ENCODE measurements at places on chromosomes 7 and 10.

GRCh38 chr10:96299383-96299782 lies 4.9 kb upstream of the DNTT start:
- DNase-seq = no peak

GRCh38 chr10:53079283-53079682 lies 306.7 kb upstream of the MBL2 start:
- DNase-seq = no peak

- DNase-seq = no peak
Measured at GRCh38 chr7:21054427-21055112, 267.9 kb upstream of the SP8 start.

- peak; percentile 74 for DNase-seq
Measured at GRCh38 chr10:119700321-119700954, 25.4 kb upstream of the INPP5F start.

DNA sequence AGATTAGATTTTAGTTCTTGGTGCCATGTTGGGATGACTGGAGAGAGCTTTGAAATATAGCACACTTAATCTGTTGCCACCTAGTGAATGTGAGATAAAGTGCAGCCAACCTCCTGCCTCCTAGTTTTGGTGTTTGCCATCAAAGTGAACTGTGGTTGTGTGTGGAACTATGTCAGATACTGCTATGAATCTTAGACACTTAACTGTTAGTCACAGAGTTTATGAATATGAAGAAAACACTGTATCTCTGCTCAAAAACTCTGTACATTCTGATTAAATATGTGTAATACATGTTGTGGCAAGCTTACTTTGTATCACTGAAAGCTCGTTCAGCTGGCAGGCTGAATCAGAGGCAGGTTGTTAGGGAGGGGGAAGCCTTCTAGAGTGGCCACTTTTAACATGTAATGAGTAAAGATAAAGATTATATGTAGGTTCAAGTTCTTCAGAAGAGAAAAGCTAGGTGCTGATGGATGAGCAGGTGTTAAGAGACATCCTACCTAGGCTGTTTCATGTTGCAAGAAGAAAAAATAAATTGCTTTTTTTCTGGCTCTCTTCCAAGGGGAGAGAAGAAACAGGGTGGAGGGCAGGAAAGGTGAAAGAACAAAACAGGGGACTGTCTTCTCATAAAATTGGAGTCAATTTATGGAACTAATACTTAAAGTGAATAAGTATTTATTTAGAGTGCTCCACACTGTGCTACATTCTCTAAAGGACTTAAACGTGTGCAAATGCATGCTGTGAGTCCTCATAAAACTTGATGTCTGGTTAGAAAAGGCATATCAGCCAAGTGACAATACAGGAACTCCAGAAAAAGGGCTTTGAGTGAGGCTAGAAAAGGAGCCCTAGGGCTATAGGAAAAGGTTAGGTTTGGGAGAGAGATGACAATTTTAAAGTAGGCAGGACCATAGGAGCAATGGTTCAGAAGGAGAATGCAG lies 14.1 kb upstream of the LAMB1 start:
- DNase-seq = no peak

DNA sequence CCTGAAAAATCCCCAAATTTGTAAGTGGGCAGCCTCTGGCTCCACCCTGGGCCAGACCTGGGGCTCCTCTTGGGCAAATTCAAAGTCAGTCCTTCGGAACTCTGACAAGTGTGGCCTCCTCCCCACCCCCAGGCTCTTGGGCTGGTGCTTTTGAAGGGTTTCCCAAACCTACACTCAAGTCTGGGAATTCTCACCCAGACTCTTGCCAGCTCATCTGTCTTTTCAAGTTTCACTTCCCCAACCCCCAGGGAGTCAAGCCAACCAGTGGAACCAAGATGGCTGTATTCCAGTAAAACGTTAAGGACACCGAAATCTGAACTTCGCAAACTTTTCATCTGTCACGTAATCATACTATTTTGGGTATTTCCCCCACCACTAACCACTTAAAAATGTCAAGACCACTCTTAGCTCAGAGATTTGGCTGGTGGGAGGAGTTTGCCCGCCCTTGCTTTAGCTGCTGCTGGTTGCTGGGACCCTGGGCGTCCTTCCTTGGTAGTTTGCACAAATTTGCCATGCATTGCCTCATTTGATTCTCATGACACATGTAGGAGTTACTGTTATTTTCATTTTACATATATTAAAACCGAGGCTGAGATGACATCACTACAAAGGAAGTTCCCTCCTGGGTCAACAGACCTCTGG lies 1.7 kb upstream of the MYO1G start:
- DNase-seq = peak; percentile 99

DNA sequence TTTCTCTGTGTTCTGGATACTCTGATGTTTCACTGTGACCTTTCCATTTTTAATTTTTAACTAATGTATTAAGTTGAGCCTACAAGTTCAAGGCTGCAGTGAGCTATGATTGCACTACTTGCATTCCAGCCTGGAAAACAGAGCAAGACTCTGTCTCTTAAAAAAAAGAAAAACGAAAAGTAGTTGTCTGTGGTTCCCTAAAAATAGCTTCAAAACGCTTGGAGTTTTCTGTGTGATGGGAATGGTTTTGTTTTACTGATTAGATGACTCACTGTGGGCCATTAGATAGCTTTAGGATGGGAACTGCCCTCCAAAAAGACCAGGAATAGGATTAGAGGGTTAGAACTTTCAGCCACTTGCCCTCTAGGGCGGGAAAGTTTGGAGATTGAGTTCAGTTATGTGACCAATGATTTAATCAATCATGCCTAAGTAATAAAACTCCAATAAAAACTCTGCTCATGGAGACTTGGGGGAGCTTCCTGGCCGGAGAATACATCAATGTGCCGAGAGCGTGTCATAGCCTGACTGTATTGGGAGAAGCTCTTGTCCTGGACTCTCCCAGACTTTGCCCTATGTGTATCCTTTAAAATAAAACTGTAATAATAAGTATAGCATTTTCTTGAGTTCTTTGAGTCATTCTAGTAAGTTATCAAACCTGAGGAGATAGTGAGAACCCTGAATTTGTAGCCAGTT lies 147.1 kb downstream of the LYZL1 start:
- DNase-seq = no peak

DNA sequence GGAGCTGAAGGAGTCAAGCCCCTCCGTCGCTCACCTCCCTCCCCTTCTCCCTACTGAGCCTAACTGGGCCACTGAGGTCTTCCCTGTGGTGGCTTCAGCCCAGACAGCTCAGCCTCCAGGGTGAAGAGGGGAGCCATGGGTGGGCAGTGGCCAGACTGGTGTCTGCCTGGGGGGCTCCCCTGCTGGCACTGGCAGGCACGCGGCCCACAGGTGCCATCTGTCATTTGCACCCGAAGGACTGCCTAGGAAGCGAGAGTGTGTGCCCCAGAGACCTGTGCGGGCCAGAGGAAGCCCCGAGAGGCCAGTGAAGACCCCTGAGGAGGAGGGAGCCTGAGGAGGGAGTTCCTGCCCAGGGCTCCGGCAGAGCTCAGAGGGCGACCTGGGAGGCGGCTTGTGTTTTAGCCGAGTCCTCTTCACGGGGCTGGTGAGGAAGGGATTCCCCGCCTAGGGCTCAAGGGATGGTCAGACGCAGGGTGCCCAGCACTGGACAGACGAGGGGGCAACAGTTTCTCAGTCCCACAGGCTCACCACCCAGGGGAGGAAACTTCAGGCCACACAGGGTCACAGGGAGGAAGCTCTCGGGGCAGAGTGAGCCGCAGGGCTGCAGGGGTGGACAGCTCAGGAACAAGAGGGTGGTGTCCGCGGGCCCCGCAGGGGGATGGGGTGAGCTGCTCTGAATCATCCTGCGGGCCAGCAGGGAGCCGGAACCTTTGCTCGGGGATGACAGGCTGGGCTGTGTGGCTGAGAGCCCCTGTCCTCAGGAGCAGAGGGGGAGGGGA lies 76.2 kb upstream of the PPP2R2D start:
- no peak for DNase-seq
